ENCODE measurements at places on chromosomes 1 and 21.

GRCh38 chr1:28297826-28298225, 31.0 kb upstream of the MED18 start:
- DNase-seq: no peak

DNA sequence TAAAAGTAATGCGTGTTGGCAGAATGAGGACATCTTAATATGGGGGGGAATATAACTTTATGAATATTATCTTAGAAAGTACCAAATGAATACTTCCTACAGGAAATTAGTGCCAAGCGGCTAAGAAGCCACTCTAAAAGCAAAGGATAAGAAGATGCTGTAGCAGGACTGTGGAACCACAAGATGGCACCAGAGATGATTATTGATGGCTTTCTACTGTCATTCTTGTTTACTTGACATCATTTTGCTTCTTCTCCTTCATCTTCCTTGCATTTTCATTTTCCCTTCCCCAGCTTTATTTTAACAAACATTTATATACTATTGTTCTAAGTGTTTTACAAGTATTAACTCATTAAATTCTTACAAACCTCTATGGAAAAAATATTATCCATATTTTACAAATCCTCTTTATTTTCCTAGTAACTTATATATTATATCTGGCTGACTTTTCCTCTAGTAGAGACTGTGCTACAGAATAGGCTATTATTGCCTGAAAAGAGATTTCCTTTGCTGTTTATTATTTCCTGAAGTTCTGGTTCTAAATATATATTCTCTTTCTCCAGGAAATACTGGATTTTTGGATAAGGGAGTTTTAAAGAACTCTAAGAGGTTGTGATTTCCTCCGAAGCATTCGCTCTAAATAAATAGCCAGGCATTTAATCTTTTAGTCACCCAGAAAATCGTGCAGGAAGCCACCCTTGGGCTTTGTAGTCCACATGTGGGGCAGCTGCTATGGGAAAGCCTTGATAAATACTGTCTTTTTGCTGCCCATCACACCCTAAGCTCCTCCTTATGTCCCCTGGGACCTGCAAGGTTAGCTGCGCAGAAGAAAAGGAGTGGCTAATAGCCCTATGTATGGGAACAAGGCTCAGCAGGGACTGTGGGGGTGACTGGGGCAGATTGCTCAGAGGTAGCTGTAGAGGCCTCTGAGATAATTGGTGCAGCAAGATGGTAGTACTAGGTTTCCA, 69.8 kb downstream of the TPR start:
- no peak for DNase-seq

- DNase-seq: no peak
Observed at GRCh38 chr1:155083865-155084721, 5.5 kb downstream of the EFNA3 start.

- DNase-seq: no peak
Observed at GRCh38 chr1:34164771-34165391, at the start of gene CSMD2. TSS of gene CSMD2 (minus strand) at chr1:34165230. CDS start at chr1:34165097, 133 bp downstream.

DNA sequence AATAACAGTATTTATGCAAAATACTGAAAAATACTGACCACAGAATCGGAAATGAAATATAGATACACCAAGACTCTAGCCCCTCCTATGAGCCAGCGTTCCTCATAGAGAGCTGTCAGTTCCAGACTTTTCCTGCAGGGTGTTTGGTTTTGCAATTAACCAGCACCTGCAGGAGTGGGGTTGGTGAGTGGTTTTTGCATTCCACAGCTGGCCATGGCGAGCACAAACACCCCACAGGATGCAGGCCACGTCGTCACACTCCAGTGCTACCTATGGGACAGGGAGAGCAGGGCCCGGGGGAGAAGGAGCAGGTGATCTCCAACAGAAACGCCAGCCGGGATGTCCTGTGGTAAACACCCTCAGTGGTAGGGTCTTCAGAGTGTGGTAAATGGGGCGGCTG, 94.1 kb downstream of the ERG start:
- no peak for DNase-seq

GRCh38 chr1:176043537-176043936, 163.5 kb downstream of the COP1 start:
- DNase-seq: no peak

All from keratinocyte (primary cell).